ENCODE measurements at places on chromosomes 5 and 9. TPM values are rescaled to one million over a fixed set of nuclear protein-coding genes. Genes with fewer than 3 reads are reported as not detected.

Gene MZB1
- 0.49 TPM for total RNA-seq

Gene NR5A1
- not detected for total RNA-seq

Gene TAF11L10
- total RNA-seq: not detected

Gene TRPM3
- total RNA-seq: under 0.01 TPM

Gene ANKRD31
- 1.1 TPM for total RNA-seq

Gene ADAMTS19
- not detected for total RNA-seq
